Hematopoietic multipotent progenitor cell treated with erythropoietin and hydrocortisone succinate and interleukin-3 and kit ligand, for 17 days (in vitro differentiated cells): ENCODE measurements at places on chromosomes 7 and 10.

- no peak for DNase-seq
Measured at GRCh38 chr10:79477456-79477855, 32.0 kb upstream of the ZCCHC24 start.

DNA sequence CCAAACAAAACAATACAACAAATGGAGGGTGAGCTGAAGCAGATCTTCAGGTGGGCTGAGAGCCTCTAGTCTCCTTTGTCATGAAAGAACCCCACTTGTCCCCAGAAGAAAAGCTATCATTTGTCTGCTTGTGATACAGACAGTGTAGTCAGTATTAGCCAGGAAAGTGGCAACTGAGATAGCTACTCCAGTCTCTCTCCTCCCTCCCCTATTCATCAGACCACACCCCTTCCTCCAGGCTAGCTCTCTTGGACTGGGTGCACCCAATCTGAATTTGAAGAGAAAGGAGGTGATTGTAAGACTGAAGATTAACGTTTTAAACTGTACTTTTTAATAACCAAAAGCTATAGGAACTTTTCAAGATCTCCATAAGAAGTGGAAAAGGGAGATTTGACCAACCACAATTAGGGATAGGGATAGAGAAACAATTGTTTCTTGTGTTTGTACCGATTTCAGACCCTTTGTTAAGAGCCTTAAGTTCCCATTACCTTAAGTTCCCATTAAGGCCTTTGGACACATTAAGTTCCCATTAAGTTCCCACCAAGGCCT, 14.1 kb downstream of the BMPR1A start:
- no peak for DNase-seq

DNA sequence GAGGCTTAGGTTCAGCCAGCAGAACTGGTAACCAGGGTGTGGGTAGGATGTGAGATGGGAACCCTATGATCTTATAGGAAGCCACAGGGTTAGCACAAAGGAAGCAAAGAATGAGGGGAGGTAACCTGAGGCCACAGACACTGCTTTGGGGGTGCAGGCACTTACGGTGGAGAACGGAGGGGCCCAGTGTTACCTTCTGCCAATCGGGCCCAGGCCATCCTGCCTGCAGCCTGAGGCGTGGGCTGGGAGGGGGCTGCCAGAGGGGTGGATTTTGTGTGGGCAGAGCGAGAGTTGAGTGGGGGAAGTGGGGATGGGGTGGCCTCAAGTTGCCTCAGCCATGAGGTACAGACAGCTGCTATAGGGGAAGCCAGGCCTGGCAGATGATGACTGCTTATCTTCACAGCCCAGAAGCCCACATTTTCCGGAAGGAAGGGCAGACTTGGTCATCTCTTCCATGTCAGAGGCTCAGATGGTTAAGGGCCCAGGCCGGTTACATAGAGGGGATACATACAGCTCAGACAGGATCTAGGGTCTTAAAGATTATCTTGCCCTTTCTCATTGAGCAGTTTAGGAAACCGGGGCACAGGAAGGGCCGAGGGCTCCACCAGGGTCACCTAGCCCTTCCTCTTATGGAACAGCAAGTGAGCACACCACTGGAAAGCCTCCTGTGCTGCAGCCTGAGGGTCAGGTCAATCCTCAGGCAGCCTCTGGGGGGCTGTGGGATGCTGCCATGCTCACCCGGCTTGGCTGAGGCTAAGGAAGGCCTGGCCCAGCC, 24.4 kb upstream of the VSIR start:
- DNase-seq = peak; percentile 33

DNA sequence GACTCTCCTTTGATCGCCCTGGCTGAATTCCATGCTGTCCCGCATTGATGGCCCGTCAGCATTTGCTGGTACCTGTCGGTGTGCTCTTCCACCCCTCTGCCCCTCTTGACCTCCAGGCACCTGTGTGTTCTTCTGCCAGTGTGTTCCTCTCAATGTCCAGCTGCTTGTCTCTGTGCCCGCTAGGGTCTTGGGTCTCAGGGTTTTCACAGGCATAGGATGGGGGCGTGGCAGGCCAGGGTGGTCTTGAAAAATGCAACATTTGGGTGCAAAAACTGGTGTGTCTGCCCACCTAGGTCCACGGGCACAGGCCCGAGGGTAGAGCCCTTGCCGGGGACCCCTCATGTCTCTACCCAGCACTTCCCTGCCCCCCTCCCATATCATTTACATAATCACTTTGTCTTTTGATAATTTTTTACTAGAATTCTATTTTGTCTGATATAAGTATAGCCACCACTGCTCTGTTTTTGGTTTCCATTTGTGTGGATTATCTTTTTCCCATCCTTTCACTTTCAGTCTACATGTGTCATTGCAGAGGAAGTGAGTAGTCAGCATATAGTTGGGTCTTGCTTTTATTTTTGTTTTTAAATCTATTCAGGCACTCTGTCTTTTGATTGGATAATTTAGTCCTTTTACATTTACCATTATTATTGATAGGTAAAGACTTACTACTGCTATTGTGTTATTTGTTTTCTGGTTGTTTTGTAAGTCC, 46.6 kb upstream of the ADRA2A start:
- no peak for DNase-seq

GRCh38 chr10:17643339-17643754, 604 bp upstream of the STAM start:
- peak; percentile 88 for DNase-seq

DNA sequence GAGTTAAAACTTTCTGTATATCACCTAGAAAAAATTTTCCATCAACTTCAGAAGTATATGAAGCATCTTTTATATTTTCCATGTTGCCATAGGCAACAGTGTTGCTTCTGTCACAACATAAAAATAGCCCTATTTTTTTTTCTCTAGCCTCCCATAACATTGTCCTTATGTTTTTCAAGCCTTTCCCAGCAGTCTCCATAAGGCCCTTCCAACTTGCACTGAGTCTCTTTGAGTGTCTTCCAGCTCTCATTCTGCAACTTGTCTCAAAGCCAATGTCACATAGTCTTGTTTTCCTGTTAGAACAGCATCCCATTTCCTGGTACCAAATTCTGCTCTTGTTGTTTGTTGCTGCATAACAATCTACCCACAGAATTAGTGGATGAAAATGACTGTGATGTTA, 1055.5 kb upstream of the GHITM start:
- no peak for DNase-seq

GRCh38 chr7:87148332-87148955, 3.8 kb upstream of the DMTF1 start:
- DNase-seq = no peak
